ENCODE measurements at places on chromosomes 5 and 9.

GRCh38 chr9:130636648-130637020, 27.8 kb upstream of the PRDM12 start:
- ATAC-seq = no peak

GRCh38 chr5:167720259-167720658, 571.2 kb upstream of the WWC1 start:
- no peak for ATAC-seq

DNA sequence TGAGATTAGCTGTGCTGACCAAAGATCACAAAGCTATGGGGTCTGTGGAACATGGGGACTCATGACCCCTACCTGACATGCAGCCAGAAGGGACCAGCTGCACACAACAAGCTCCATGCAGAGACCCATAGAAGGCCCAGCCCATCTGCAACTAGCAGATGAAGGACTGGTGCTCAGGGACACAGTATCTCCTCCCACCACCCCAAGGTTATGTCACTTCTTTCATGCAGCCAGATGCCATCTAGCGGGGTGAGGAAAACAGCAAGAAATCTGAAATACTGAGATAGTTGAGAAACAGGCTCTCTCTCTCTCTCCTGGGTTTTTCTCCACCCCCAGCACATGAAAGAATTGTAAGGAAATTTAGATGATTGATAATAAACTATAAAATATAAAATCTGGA, 161.3 kb upstream of the DAPK1 start:
- no peak for ATAC-seq

GRCh38 chr9:137397675-137398423, 25.1 kb downstream of the EXD3 start:
- no peak for ATAC-seq

- peak; percentile 83 for ATAC-seq
Observed at GRCh38 chr5:4879693-4880303, 260.3 kb upstream of the ADAMTS16 start.

- ATAC-seq = no peak
Observed at GRCh38 chr5:88799938-88800535, 82.9 kb downstream of the MEF2C start.

DNA sequence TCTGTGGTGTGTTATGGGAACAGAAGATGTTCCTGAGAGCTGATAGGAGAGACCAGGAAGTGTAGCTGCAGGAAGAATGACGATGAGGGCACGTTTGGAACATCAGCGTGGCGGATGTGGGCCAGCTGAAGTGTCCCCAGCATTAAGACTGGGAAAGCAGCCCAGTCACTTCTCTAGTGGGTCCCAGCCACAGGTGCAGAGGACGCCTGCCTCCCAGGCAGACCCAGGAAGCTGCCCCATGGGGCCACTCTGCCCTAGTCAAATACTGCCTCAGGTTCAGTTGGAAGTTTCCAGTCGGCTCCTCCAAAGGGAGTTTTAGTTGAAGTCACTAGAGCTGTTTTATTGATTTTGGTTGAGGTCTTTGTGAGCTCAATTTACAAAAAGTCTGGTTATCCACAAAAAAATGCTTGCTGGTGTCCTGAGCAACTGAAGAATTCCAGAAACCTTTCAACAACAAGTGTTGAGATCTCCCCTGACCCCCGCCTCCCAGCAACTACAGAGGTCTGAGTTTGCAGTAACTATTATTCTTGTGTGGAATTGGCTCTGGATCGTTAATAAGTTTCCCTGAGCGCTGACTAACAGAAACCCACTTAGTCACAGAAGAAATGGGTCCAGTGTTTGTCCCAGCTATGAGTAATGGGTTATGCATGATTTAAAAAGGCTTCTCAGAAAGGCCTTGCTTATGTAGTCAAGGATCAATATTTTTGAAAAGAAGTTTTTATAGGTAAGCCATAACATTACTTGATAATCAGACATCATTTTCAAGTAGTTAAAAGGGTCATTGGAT, 294.1 kb downstream of the FANCC start:
- peak; percentile 12 for ATAC-seq

DNA sequence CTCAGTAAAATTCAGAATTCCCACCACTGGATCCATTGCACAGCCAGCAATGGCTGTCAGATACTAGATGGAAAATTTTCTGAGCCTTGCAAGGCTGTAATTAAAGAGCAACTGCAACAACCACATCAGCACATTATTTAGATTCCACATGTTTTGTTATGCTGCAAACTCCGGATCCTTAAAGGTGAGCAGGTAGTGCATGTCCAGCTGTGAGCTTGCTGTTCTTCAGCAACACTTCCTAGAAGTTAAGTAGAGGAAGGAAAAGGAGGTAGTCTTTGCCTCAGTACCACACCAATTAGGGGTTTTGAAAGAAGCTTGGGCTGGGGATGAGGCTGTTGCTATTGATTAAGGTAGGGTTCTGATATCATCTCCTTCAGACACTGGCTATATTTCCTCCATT, 144.3 kb downstream of the AUH start:
- no peak for ATAC-seq

GRCh38 chr5:11684607-11685006, 219.6 kb downstream of the CTNND2 start:
- ATAC-seq = no peak

DNA sequence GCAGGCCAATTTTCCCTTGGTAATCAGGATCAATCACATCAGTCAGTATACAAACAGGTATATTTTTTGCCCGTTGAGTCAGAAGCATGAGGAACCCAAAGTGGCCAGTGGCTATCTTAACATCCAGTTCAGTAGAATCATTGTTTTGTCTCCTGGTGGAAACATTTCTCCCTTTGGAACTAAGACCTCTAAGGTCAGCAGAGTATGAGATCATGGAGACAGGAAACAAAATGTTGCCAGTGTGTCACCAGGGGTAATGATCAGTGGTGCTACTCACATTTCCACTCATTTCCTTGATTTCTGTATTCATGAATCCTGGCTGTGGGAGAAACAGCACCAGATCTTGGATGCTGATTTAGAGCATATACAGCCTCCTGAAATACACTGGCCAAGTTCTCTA, 553.0 kb downstream of the CSNK1G3 start:
- ATAC-seq = no peak

DNA sequence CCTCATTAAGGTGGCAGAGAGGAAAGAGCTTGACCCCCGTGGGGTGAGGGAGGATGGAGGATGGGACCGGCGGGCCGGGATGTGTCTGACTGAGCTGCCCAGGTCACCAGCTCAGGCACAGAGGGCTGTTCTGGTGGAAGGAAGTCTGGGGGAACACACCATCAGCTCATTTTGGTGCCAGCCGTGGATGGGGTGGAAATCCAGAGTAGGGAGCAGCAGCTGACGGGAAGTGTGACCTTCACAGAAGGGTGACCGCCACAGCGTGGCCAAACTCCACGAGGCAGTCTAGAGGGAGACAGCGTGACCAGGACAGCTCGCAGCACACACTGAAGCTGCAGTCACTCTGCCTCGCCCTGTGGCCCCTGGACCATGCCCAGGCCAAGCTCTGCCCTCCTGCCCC, 45.3 kb upstream of the PHYKPL start:
- ATAC-seq = no peak

DNA sequence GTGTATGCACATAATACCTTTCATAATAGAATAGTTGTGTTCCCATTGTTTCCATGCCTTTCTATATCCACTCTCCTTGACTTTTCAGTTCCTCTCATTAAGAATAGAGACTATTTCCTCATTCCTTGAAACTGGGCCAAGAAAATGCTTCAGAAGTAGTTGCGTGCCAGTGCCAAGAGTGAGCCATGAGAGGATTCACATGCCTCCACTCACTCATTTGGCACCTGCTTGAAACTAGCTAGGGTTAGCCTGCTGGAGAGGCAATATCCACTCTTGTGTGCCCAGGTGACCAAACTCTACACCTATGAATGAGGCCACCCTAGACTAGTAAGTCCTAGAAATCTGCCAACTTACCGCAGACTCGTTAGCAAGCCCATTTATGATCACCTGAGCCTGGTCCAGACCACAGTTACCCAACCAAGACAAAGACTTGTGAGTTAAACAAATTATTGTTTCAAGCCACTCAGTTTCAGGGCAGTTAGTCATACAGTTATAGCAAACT, 276.3 kb downstream of the EPB41L4A start:
- ATAC-seq = peak; percentile 86

DNA sequence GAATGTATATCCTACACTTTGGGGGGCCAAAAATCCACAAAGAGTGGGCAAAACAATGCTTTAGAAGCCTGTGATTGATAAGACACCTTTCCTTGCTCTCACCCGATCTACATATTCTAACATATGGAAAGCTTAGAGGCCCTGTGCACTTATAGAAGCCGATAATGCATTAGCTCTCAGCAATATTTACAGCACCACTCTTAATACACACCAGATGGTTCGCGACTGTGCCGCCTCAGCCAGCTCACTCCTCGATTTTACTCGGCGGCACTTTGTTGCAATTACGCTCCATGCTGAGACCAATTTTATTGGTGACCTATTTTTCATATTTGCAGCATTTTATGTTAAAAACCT, 18.8 kb downstream of the NR2F1 start:
- ATAC-seq = no peak

DNA sequence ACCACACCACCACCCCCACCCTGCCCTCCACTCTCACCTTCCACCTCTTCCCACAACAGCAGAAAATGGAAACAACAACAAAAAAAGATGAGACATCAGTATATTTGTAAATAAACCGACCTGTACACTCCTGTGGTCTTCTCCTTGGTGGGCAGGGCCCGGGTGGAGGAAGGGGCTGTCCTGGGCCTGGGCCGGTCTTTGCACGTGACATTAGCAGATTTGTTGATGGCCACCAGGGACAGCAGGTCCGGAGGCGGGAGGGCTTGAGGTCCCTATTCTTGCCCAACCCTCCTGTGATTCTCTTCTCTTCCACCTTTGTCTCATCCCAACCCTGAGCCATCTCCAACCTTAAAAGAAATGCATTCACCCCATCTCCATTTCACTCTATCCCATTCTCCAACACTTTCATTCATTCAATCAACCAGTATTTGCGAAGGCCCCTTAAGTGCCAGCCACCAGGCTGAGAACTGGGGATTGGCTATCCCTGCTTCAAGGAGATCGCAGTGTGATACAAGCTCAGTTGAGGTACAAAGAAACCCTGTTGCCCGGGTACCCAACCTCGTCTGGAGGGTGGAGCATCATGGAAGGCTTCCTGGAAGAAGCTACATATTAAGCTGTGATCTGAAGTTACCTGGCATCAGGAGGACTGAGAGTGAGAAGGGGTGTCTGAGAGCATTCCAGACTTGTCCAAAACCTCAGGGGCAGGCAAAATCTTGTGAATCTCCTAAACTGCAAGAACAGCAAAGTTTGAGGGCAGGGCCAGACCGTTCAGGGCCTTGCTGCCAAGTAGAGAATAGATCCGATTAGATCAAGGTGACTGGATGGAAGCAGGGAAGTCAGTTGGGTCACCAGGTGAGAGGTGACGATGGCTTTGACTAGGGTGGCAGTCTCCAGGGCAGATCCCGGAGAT, 87.4 kb downstream of the LMX1B start:
- no peak for ATAC-seq

GRCh38 chr5:96854067-96854466, 22.2 kb upstream of the ERAP2 start:
- no peak for ATAC-seq

GRCh38 chr5:115601701-115602590, at the start of gene TICAM2:
Gene TICAM2, minus strand, starts transcription at chr5:115602479. Its CDS starts 21,223 bp downstream, at chr5:115581256.
- ATAC-seq = peak; percentile 85

DNA sequence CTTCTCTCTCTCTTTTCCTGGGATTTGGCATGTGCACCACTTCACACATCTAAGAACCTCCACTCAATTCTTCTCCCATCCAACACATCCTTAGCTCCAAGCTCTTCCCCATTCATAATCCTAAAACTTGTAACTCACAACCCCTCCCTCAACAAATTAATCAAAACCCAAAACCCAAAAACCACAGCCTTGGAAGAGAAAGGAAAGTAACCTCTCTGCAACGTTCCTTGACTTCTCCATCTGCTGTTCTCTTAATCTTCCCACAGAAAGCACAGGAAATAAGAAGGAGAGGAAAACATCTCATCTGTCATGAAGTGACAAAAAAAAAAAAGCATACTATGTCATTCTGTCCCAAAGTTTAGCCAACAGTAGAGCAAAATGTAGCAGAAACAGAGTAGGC, 66.2 kb downstream of the DRD1 start:
- no peak for ATAC-seq

DNA sequence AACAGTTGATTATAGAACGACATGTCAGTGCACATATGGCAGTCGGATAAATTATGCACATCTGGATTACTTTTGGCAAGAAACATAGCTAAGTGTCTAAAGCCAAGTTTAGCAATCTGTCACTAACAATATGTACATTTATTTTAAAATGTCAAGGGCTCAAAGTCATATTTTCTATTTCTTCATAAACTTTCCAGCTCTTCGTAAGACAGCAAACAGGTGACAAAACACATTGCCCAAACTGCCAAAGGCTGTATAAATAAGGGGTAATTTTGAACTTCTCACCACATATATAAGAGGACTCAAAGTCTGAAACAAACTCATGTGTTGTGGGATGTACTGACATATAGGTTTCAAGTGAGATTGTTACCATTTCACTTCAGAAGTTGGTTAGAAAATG, 237.2 kb downstream of the ARL15 start:
- no peak for ATAC-seq

DNA sequence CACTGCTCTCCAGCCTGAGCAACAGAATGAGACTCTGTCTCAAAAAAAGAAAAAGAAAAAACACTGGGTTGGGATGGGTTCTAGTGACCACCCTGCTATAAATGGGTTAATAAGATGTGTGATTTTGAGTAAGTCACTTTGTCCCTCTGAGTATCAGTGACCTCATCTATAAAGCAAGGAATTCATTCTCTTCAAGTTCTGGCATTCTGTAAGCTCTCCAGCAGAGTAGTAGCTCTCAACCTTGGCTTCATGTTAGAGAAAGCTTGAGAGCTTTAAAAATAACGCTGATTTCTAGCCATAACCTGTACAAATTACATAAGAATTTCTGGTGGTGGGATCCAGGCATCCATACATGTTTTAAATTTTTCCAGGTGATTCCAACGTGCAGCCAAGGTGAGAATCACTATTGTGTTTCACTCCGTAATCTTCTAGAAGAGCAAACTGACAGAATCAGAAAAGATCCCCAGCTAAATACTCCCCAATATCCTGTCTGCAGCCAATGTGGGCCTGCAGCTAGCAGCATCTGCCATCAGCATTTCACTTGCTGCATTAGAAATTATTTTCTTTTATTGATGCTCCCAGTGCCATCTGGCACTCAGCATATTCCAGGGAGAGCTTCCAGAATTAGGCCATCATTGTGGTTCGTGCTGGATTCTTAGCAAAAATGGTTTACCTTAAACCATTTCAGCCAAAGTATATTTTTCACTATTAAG, 109.4 kb downstream of the FEM1C start:
- ATAC-seq = no peak

GRCh38 chr9:3887221-3887653, 361.4 kb upstream of the RFX3 start:
- ATAC-seq = no peak
